ENCODE measurements at places on chromosomes 13 and 19.

DNA sequence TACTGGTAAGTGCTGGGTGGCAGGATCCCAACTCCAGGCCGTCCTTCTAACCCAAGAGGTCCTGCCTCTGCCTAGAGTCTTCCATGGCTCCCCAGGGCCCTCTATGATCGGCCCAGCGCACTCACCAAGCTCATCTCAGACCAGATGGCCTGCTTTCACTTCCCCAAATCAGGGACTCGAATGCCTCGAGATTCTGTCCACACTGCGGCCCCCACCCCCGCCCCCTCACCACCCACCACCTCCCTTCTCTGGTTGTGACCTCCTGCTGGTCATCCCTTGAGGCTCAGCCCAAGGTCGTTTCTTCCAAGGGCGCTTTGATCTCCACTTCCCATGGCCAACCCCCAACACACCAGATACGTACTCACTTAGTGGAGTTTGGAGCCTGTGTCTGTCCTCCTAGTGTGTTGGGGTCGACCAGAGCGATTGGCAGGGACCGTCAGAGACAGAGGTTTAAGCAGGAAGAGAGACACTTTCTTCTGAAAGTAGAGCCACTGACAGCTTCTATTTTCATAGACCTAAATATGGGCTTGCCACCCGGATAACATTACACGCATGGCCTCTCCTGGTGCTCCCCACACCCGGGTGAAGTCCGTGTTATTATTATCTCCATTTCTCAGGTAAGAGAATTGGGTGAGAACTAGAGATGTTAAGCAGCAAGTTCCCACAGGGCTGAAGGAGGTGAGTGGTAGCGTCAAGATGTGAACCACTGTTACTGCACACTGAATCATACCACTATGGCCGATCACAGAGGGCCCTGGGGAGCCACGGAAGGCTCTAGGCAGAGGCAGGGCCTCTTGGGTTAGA, at the start of gene FCER2:
FCER2 (minus strand) TSS at position 478 of the 804 bp plus-strand sequence. CDS start 2,371 bp downstream, outside the sequence.
- DNase-seq: no peak

DNA sequence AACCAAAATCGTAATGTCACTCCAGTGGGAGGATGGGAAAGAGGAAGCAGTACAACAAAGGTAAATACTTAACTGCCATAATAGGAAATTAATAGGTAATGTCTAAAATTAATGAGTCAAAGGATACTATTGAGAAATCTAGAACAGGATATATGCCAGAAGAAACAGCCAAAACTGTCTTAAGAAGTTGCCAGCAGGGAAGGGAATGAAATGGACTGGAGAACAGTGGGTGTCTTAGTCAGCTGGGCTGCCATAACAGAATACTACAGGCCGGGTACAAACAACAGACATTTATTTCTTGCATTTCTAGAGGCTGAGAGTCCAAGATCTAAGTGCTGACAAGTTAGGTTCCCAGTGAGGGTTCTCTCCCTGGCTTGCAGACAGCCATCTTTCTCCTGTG, 40.3 kb upstream of the IPO5 start:
- DNase-seq: no peak

- DNase-seq: no peak
Measured at GRCh38 chr19:4064149-4064495, 2.6 kb downstream of the ZBTB7A start.

DNA sequence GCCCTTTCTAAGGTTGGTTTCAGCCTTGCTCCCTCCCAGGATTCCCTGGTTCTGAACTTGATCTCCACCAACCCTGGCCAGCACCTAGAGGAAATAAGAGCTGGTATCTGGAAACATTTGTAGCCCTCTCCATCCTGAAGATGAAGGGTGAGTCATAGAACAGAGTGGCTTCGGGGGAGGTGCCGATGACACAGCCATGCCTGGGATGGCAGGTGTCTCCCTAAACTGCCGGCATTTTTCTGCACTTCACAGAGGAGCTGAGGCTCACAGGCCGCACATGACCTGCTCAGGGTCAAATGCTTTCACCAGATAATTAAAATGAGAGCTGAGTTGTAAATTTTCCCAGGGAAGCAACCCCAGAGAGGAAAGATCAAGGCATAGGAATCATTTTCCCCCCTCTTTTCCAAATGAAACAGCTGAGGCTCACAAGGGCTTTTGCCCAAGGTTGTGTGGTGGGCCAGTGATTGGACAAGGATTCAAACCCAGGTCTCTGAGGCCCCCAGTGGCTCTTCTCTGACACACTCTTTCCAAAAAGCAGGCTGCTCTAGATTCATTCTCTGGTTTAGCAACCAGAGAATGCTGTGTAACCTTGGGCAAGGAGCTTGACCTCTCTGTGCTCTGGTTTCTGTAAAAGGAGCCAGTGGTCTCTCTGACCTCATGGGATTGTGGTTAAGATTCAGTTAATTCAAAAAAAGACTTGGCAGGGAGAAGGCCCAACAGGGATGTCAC, 1.2 kb upstream of the SLC25A42 start:
- no peak for DNase-seq

- DNase-seq: no peak
Measured at GRCh38 chr13:95059306-95059705, 241.9 kb downstream of the ABCC4 start.

DNA sequence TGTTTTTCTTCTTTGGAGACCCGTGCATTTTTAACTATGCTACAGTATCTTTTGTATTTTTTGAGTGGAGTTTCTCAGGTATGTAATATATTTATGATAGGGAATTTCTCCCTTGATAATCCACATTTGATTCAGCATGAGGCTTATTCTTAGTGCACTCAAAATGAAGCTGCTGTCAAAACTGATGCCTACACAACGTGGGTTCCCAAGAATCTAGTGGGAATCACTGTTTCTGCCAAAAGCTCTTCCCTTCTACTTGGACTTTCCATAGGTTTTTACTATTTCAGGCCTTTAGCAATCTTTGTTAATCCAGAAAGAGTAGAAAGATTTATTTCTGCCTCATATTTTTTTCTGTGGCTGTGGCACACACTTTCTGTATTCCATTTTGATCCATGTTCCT, 1003.7 kb downstream of the SLITRK5 start:
- no peak for DNase-seq

- DNase-seq: no peak
Measured at GRCh38 chr19:38506723-38507550, 73.4 kb downstream of the RYR1 start.

GRCh38 chr13:43383498-43384165, 360.2 kb downstream of the DNAJC15 start:
- DNase-seq: no peak

- no peak for DNase-seq
Measured at GRCh38 chr19:33460221-33460908, 61.2 kb downstream of the PEPD start.

DNA sequence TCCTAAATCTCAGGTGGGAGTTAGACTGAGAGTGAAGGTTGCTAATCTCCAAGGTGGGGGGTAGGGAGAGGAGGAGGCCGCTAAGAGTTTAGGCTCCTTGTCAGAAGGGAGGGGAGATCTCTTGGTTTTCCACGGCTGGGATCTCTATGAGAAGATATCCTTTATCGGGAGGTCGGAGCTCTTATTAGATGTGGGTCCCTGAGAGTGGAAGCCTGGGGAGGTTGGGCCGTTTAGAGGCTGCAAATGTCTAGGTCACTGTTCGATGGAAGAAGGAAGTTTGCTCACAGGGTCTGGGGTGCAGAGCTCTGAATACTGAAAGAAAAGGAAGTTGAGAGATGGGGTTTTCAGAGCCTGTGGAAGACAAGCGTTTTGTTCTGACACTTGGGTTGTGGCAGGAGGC, 3.8 kb downstream of the MYADM start:
- no peak for DNase-seq

- no peak for DNase-seq
Measured at GRCh38 chr13:42752731-42753130, 28.7 kb upstream of the FAM216B start.

DNA sequence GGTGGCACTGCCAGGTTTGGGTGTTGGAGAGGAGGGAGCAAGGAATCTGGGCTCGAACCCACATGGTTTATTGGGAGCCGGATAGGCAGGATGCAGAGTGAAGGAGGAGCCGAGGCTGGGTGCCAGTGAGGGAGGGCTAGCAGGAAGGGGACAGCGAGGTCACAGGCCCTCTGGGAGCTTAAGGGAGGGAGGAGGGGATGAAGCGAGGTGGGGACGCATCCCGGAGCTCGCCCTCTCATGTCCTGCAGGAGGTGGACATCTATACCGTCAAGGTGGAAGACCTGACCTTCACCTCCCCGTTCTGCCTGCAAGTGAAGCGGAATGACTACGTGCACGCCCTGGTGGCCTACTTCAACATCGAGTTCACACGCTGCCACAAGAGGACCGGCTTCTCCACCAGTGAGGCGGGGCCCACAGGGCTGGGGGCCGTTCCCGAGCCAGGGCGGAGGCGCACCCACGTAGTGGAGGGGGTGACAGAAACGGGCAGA, 3.5 kb upstream of the ADM5 start:
- DNase-seq: no peak

DNA sequence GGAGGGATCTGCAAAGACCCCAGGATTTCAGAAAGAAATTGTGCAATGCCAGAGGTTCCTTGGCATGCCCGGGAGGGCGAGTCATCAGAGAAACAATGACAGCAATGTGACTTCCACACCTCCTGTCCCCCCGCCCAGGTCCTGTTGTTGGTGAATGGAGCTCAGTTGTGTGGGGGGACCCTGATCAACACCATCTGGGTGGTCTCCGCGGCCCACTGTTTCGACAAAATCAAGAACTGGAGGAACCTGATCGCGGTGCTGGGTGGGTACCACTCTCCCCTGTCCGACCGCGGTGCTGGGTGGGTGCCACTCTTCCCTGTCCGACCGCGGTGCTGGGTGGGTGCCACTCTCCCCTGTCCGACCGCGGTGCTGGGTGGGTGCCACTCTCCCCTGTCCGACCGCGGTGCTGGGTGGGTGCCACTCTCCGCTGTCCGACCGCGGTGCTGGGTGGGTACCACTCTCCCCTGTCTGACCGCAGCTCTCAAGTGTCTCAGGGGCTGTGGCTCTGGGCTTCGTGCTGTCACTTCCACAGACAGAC, 5.2 kb upstream of the F10 start:
- DNase-seq: no peak

GRCh38 chr13:60275208-60275607, 111.5 kb upstream of the DIAPH3 start:
- no peak for DNase-seq

GRCh38 chr19:3055741-3056416, 6.4 kb downstream of the TLE5 start:
- DNase-seq: no peak

DNA sequence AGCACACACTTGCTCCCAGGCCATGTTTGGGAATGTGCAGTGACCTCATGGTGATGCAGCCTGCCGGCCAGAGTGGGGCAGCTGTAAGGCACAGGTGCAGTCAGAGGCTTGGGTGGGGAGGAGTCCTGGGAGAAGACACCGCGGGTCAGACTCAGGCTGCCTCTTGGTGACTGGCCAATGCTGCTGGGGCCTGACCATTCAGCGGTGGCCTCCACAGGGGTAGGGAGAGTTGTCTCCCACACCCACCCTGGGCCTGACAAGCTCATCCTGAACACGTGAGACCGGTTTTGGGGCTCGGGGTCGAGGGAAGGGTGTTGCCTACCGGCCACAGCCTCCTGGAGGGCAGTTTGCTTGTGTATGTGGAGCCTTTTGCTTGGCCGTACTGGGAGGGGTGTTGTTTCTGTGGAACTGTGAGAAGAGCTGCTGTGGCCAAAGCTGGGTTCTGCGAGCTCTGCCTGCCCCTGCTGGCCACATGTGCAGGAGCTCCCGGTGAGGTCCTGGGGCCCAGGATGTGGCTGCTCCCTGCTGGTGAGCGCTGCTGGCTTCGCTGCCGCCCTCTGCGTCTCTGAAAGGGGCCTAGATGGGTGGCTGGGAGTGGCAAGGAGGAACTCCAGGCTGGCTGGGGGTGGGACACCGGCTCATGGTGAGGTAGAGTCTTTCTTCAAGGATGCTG, 22.1 kb downstream of the UPF1 start:
- DNase-seq: no peak

GRCh38 chr19:35377656-35378055, 6.8 kb downstream of the GPR42 start:
- no peak for DNase-seq

- DNase-seq: no peak
Measured at GRCh38 chr13:33550885-33551284, 265.3 kb upstream of the STARD13 start.

DNA sequence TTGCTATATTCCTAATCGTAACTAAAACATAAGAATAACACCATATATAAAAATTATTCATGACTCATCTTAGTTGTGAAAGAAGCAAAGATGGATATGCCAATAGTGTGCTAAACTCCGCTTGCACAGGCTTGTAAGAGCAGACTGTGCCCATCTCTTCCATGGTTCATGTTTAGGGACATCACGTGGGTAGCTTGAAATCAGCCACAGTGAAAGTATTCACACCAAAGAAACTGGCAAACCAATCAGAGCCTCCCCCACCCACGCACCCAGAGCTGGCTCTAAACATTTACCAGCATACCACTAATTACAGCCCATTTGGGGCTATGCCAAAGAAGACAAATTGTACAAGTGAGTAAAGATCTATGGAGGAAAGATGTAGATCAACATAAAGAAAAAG, 147.5 kb downstream of the DIAPH3 start:
- DNase-seq: no peak

DNA sequence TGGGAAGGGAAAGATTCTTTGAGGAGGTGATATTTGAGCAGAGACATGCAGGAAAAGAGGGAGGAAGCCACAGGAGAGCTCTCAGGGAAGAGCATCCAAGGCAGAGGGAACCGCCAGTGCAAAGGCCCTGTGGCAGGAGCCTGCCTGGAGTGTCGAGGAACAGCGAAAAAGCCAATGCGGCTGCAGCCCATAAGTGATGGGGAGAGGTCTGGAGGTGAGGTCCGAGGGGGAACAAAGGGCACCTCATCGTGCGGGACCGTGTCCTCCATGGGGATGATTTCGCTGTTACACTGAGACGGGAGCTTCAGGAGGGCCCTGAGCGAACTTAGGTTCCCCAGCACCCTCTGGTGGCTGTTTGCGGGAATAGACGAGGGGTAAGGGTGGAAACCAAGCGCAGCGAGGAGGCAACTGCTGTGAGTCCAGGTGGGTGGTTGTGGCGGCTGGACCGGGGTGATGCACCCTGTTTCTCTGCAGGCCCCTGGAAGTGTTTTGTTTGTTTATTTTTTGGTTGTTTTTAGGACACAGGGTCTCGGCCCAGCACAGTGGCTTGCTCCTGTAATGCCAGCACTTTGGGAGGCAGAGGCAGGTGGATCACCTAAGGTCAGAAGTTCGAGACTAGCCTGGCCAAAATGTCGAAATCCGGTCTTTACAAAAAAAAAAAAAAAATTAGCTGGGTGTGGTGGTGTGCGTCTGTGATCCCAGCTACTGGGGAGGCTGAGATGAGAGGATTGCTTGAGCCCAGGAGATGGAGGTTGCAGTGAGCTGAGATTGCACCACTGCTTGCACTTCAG, 5.9 kb upstream of the EHD2 start:
- peak; percentile 89 for DNase-seq
